ENCODE measurements at places on chromosomes 1 and 21.

GRCh38 chr1:160148121-160148520, 3.3 kb upstream of the ATP1A4 start:
- DNase-seq, result no peak

DNA sequence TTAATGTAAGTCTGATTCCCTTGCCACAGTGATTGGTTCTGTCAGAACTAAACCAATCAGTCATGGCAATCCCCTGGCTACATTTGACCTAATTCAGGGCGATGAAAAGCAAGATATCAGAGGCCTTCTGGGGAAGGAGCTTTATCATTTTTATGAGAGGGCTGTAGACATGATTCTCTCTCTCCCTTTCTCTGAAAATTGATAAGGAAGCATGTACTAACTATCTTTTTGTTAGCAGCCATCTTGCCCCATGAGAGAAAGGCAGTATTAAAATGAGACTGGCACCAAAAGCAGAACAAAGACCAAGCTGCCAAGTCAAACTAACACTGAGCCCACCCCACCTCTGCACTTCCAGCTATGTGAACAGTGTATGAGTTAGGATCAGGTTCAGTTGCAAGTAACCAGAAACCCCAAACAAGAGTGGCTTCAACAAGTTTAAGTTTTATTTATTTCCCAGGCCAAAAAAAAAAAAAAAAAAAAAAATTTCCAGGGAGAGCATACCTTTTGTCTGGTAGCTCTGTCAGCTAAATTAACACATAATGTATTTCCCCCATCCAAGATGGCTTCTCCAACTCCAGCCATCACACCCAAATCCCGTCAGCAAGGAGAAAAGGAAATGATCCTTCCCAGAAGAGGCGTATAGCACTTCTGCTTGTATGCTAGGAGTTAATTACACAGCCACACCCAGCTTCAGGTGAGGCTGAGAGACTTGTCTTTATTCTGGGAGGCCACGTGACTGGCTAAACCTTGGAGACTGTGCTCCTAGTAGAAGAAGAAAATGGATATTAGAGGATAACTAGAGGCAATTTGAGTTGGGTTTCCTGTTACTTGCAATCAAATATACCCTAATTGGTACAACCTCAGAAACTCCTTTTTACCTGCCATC, 105.8 kb upstream of the RALGPS2 start:
- DNase-seq, result no peak

DNA sequence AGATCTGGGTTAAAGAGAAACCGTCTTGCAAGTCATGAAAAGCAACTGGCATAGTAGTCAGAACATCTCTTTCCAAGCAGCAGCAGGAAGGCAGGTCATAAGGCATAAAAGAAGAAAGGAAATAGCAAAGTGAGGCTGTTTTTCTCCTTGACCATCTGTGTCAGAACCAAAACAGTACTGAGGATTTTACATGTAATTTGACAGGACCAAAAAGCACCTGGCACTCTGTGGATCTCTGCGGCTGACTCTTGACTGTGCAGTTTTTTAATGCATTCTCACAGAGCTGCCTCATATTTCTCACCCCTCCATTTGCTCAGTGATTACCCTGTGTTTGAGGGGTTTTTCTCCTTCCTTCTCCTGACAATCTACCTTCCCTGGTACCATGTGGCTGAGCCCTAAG, 17.7 kb downstream of the TBX15 start:
- DNase-seq, result no peak

GRCh38 chr1:225849925-225850324, 32.3 kb downstream of the TMEM63A start:
- DNase-seq, result no peak
